ENCODE measurements at places on chromosomes 4 and X.

- no peak for DNase-seq
Observed at GRCh38 chr4:129900430-129900953, 804.5 kb downstream of the C4orf33 start.

GRCh38 chr4:87152310-87153041 is 67.9 kb downstream of the KLHL8 start:
- DNase-seq = no peak

GRCh38 chr4:184568770-184569169 is 80.5 kb downstream of the CASP3 start:
- DNase-seq = no peak

DNA sequence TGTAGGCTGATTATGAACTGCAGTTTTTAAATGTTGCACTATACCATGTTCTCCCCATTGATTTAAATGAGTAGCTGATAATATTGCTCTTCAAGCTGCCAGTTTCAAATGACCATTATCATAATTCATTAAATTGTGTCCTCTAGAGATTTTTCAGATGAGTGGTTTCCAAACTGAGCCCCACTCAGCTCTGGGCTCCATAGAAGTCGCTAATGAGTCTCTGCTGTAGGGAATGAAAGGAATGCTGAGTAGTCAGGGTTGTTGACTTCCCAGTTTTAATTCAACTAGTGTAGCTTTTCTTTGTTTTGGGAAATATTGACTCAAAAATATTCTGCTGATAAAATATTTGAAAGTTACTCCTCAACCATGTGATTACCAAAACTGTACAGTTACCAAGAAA is 1081.1 kb downstream of the ARAP2 start:
- no peak for DNase-seq

DNA sequence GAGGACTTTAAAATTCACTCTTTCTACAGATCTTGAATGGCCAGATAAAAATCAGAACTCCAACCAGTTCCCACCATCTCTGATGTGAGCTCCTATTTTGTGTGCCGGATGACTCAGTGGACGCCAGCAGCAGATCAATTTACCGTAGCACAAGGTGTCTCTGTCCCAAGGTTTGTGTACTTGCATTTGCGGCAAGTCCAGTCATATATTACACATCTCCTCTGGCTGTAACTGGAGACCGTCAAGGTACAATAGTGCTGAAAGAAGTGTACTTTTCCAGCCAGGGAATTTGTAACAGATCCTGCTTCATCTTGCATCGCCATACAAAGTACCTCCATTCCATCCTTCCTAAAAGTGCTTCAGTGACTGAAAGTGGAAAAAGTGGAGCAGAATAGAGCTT is 108.2 kb upstream of the SORBS2 start:
- no peak for DNase-seq

DNA sequence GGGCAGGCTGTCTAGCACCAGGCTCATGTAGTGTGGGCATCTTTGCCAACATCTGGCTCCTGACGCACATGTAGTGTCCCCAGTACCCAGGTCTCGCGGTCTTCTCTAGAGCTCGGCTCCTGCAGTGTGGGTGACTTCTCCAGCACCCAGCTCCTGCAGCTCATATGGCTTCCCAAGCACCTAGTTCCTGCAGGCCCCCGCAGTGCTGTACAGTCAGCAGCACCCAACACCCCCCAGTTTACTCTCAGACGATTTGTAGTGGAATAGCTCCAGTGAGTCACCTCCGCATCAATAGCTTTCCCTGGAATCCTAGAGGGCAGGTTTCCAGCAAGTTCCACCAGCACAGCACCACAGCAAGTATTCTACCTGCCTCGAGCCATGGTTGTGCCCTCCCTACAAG is 30.9 kb downstream of the ZNF41 start:
- DNase-seq = no peak

DNA sequence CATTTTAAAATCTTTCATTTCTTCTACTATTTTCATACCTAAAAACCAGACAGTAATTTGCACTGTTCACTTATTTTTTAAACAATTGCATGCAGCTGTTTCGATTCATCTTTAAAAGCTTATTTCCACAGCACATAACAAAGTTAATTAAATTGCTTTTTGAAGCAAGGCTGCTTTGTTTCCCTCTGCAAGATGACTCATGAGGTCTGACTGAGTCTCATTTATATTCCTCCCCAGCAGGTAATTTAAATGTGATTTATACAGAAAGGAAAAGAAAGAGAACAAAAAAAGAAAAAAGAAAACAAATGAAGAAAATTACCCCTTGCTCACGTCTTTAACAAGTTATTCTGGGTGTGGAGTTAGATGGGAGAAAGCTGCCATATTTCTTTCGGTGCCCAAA is 22.8 kb downstream of the VMA21 start:
- DNase-seq = peak; percentile 16

- no peak for DNase-seq
Observed at GRCh38 chr4:14410516-14410915, 591.8 kb upstream of the CPEB2 start.

DNA sequence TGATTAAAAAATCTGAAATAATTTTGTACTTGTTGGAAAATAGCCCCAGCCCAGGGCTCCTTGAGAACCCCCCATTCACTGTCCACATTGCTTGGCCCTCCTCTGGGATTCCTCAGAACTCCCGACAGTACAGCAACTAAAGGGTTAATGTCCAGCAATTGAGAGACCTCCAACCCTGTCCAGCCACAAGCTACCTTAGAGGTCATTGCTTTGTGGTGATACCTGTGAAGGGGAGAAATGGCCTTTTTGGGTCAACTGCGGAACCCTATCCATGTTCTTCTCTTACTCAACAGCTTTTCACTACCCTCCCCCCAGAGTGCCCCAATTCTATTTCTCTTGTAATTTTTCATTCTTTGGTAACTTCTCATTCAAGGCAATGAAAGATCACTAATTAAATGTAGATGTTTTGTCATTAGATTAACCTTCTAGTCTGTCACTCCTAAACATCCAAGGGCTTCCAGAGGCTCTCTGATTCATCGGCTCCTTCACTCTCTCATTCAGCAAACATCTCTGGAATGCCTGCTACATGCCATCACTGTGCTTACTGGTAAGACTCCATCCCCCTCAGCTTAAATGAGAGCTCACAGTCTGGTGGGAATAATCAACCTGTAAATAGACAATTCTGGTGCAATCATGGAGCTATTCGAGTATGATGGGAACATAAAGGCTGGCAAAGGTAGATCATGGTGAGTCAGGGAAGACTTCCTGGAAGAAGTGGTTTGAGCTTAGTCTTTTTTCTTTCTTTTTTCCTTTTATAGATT is 241.4 kb upstream of the PGRMC2 start:
- peak; percentile 96 for DNase-seq
